ENCODE measurements at places on chromosomes 11 and 22.

DNA sequence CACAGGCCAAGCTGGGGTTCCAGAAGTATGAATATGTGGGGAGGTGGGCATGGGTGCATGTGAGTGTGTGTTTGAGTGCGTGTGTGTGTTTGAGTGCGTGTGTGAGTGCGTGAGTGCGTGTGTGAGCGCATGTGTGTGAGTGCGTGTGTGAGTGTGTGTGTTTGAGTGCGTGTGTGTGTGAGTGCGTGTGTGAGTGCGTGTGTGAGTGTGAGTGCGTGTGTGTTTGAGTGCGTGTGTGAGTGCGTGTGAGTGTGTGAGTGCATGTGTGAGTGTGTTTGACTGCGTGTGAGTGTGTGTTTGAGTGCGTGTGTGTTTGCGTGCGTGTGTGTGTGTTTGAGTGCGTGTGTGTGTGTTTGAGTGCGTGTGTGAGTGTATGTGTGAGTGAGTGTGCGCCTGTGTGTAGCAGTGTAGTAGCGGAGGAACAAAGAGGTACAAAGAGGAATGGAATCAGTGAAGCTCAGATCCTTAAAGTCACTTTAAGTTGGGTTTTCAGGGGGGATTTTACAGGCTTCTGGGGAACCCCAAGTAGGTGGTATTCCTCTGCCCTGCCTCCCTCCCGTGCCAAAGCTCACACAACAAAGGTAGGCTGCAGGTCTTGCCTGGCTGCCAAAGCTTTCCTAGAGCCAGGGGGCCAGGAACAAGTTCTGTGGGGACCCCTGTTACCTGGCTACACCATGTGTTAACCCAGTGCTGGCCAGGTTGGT, 137.1 kb downstream of the KIRREL3 start:
- no peak for DNase-seq

GRCh38 chr11:34204396-34205279, 99.2 kb downstream of the NAT10 start:
- no peak for DNase-seq

DNA sequence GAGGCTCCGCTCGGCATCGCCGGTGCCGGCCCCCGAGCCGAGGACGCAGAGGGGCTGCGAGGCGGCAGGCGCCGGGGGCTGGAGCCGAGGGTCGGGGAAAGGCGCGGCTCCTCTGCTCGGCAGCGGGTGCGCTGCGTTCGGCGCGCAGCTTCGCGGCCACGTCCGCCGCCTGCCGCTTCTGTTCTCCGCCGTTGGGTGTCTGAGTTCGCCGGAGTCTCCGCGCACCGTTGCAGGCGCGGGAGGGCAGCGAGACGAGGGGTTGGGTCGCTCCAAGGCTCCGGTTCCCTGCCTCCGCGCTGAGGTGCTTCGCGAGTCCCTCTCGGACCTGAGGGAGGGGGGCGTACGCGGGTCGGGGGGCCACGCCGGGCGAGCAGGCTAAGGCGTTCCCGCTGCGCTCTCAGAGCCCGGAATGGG, 347 bp downstream of the MN1 start:
- DNase-seq: no peak

- DNase-seq: no peak
Measured at GRCh38 chr11:75051043-75051442, 45.6 kb downstream of the OR2AT4 start.

DNA sequence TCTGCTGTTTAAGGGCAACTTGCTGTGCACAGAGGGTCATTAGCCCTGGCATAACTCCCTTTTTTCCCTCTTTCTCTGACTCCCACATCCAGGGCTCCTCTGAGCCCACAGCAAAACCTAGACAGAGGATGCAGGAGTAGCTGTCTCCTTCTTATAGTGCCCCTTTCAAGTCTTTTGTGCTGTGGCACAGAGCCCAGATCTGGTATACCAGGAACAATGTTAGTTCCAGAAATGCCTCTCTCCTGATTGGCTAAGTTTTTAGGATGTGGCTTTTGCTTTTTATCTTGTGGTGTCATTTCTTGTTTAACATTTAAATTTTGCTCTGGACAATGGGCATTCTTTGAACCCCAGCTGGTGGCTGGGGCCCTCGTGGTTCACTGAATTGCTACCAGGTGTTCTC, 25.6 kb upstream of the RRM1 start:
- DNase-seq: no peak
